ENCODE measurements at places on chromosomes 12 and 14. TPM values are rescaled to one million over a fixed set of nuclear protein-coding genes. Genes with fewer than 3 reads are reported as not detected.

- no peak for DNase-seq
These were observed 91.8 kb downstream of the SLC41A2 start for GRCh38 chr12:104866291-104866690.

- DNase-seq = no peak
These were observed 28.0 kb upstream of the LUM start for GRCh38 chr12:91139286-91139685.

DNA sequence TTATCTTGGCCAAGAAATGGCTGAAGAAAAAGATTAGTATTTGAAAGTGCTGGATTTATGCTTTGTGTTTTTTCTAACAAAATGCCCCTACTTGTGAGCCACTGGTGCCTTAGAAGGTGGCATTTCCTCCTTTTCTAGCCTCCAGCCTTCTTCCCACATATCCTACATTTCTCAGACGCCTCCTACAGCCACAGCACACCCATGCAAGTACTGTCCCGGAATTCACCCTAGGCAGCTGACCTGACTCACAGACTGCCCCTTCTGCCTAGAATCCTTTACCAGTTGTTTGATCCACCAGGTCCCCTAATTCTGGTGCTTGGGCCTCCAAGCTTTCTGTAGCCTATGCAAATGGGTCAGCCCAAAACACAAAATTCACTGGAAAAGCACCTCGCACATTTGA lies 166.0 kb downstream of the FOXN3 start:
- DNase-seq = no peak

GRCh38 chr12:15049461-15050153 lies 76.8 kb downstream of the PDE6H start:
- DNase-seq = no peak

DNA sequence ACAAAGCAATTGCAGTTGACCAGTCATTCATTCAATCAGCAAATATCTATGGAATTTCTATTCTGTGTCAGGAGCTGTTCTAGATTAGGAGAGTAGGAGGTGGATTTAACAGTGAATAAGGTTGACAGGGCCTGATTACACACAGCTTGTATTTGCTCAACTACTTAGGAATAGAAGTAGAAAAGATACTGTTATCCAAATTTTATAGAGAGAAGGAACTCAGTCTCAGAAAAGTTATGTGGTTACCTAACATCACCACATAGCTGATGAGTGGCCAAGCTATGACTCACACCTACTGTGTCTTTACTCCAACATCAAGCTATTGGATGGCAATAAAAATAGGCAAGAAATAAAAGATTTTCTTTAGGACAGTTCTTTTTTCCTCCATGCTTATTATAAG lies 374.8 kb downstream of the RMST start:
- DNase-seq = no peak

DNA sequence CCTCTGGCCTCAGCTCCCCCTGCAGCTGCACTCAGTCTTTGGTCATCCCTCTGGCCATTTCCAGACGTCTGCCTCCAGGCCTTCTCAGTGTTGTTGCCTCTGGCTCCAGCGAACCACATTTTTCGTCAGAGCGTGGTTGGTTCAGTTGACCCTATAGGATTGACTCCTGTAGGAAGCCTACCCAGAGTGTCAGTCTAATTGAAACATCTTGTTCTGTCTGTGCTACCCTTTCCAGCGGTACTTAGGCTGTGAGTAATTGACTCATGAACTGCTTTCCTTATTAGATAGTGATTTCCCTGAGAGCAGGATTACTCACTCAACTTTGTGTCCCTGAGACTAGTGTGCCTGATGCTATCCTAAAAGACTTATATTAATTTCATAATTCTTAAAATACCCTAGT lies 373.2 kb downstream of the ATP23 start:
- DNase-seq = no peak

DNA sequence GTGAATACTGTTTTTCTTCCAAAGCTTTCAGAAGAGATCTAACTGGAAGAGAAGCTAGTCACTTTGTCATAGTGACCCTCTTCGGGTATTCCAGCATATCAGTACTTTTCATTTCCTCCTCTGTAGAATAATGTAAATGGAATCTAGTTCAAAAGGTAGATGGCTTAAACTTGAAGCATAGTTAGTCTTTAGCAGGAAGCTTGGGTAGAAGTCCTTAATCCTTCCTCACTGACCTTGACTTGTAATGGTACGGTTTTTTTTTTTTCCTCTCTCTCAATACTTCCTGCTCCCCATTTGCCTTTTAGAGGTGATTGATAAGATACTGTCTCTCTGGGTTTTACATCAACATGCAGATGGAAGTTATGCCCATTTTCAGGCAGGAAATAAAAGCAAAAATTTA lies 1.7 kb downstream of the FBXO34 start:
- no peak for DNase-seq

DNA sequence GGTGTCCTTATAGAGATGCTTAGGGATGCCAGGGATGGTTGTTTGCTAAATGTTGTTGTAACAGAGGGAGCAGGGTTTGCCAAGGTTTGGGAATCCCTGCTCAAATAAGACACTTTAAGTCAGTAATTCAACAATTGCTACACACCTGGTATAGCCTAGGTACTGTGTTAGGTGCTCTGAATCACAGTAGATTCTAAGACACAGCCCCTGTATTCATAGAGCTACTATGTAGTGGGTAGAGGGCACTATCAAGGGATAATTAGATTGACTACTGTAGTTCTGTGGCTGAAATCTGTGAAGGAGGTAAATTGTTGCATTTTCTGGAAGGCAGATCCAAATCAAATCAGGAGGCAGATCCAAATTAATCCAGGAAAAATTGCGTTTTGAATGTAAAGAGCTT lies 149.2 kb downstream of the C12orf75 start:
- no peak for DNase-seq

The ZBTB42 gene
- 2.0 TPM for total RNA-seq

The B3GNT4 gene
- 2.6 TPM for total RNA-seq

The RNF10 gene
- total RNA-seq = 184 TPM

The NRL gene
- 1.5 TPM for total RNA-seq

The AQP6 gene
- not detected for total RNA-seq

The ADCY6 gene
- 0.09 TPM for total RNA-seq

All from activated CD4-positive, alpha-beta T cell treated with anti-CD3 and anti-CD28 coated beads for 36 hours (primary cell).